ENCODE measurements at places on chromosomes 5 and 9.

DNA sequence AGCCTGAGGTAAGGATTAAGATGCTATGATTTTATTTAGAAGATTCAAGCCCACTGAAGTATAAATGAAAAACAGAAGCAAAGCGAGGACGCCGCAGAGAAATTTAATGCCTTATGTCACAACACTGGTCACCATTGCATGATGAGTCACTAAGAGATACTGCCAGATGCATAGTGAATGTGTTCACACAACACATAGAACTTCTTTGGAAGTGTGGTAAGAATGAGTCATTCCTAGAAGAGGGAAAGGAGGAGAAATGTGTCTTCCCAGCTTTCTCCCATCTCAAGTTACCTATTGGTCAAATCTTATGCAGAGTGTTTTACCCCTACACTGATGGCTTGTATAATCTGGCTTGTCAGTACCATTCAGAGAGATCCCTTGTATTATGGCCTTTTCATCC lies 465.3 kb upstream of the ARRDC3 start:
- DNase-seq = no peak

DNA sequence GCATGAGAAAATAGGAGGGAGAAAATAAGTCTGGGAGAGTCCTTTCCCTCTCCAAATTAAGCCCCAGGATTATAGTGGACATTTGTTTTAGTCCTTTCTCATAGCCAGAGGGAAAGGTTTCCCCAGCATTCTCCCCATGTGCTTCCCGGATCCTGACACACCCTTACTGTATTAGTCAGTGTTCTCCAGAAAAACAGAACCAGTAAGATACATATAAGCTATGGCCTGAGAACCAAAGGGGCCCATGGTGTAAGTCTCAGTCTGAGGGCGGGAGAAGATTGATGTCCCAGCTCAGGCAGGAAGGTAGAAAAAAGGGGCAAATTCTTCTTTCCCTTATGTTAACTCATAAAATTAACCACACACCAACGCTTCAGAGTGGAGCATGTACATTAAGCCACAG lies 25.6 kb upstream of the SPATA31D4 start:
- DNase-seq = no peak

GRCh38 chr5:56822981-56823380 lies 7.6 kb downstream of the MAP3K1 start:
- DNase-seq = no peak

DNA sequence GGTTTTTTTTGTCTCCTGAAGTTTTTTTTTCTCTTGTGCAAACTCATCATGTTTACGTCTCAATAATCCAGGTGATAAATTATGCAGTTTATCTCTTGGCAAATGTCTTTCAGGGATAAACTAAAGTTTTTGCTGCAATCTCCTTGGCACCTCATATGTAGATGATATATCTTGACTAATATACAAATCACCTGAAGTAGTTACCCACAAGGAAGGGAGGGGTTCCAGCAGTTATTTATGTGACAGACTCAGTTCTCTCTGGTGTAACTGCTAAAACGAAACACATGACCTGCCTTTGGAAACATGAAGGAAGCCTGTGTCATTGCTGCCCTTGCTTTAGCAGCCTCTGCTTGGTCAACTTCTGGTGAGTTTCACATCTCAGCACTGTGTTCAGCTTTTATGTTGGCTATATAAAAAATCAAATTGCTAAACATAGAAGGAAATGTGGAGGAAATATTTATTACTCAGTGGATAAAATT lies 39.3 kb upstream of the KIAA1958 start:
- DNase-seq = no peak

DNA sequence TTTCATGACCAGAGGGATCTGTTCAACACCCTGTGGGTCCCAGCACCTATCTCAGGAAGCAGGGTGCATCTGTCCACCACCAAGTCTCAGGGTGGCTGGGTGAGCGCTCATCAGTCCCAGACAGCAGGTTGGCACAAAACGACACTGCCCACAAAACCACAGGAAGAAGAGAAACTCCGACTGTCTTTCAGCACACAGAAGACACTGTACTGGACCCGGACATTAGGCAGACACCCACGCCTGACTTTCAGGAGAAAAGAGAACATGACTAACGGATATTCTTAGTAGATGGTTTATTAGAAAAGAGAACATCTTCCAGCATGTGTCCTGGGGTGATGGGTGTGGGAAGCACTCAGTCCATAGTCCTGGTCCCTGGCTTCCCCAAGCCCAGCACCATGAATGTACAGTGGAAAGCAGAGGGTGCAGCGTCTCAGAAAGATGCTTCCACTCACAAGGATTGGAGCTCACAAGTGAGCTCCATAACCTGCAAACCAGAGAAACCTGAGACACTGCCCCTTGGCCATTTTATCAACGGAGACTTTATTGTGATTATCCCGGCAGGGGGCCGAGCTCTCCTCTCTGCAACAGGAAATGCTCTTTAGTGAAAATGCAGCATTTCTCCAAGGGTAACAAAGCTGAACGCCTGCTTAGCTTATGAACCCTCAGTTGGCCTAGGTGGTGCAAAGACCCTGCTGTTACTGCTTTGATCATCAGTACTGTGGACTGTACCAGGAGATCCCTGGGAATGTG lies 35.8 kb upstream of the LCP2 start:
- DNase-seq = no peak

Data from NCI-H1417 treated with DMSO at 0.1 percent for 48 hours (cell line).